CD4-positive, alpha-beta T cell treated with Interleukin-4 for 4 hours (primary cell): ENCODE measurements at places on chromosomes 6 and 20.
A peak's percentile ranks its signal among the peaks of the same experiment; 100 is the strongest.

- DNase-seq = no peak
These were observed 14.0 kb upstream of the SERPINB9 start for GRCh38 chr6:2917065-2917464.

DNA sequence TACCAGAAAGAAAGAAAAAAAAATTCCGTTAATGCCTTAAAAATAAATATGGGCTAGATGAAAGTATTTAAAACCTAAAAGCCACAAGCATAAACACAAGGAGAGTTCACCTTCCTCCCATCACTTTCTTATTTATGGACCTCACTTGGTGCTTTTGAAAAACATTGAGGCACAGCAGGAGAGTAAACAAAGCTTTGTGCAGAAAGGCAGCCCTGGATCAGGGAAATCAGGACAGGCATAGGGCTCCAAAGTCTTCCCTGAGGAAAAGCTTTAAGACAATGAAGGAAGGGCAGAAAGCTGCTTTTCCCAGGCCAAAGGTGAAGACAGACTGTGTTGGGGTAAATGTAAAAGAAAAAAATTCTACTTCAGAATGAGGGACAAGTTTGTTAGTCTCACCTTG is 207.9 kb downstream of the CLVS2 start:
- no peak for DNase-seq

DNA sequence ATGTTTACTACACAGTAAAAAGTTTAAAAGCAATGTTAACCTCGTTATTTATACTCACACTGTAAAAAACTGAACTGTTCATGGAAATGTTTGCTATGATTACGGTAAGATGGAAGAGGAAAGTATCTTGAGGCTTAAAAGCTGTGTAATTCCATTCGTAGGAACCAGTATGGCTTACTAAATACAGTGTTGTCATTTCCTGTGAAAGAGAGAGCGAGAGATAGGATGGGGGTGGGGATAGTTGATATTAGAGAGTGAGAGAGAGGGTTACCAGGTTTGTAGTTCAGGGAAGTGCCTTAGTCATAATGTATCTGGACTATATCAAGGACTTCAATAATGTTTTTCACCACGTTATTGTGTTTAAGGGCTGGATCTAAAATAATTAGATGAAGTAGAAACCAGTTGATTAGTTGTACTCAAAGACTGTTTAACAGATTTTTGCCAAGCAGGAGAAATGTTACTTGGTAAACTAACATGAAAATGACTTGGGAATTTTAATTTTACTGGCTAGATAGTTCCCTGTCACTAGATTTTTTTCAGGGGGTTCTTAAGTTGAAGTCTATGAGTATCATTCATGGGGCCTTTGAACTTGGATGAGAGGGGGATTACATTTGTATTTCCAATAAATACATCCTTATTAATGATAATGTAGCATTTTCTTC is 30.4 kb downstream of the AFDN start:
- DNase-seq = peak; percentile 31

DNA sequence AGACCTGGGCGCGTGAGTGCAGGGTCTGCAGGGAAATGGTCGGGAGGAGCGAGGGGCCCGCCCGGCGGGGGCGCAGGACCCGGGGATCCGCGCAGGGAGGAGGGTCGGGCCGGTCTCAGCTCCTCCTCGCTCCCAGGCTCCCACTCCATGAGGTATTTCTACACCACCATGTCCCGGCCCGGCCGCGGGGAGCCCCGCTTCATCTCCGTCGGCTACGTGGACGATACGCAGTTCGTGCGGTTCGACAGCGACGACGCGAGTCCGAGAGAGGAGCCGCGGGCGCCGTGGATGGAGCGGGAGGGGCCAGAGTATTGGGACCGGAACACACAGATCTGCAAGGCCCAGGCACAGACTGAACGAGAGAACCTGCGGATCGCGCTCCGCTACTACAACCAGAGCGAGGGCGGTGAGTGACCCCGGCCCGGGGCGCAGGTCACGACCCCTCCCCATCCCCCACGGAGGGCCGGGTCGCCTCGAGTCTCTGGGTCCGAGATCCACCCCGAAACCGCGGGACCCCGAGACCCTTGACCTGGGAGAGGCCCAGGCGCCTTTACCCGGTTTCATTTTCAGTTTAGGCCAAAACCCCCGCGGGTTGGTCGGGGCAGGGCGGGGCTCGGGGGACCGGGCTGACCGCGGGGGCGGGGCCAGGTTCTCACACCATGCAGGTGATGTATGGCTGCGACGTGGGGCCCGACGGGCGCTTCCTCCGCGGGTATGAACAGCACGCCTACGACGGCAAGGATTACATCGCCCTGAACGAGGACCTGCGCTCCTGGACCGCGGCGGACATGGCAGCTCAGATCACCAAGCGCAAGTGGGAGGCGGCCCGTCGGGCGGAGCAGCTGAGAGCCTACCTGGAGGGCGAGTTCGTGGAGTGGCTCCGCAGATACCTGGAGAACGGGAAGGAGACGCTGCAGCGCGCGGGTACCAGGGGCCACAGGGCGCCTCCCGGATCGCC is 54.2 kb upstream of the HLA-A start:
- peak; percentile 92 for DNase-seq

- DNase-seq = no peak
These were observed 90.8 kb downstream of the KCNB1 start for GRCh38 chr20:49391404-49392245.

DNA sequence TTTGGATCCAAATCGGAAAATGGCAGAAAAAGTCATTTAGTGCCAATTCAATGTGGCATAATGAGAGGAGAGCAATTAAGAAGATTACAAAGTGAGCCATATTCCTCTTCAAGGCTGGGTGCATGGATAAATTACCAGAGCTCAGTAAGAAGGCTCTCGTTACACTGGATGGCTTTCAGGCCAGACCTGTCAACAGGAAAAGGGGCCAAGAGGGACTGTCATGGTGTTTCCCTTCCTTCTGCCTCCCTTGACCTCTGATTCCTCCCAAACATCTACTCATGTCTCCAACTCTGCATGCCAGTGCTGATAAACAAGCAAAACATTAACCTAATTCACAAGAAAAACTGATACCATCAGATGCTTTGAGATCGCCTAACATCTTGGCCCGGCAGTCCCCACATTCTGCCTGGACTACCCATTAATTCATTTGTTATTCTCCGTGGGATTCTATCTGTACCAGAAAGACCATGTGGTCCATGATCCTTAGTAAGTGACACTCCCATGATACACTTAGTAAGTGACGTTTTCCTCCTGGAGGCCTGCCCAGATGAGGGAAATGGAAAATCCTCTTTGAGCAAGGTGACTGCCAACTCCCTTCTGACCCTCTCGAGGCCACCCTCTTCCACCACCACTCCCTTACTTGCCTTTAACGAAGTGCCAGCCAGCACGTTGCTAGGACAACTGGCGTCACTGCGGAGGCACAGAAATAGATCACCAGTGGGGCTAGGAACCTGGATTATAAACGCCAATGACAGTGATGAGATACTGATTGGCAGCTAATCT is 239.2 kb downstream of the GMPR start:
- no peak for DNase-seq

DNA sequence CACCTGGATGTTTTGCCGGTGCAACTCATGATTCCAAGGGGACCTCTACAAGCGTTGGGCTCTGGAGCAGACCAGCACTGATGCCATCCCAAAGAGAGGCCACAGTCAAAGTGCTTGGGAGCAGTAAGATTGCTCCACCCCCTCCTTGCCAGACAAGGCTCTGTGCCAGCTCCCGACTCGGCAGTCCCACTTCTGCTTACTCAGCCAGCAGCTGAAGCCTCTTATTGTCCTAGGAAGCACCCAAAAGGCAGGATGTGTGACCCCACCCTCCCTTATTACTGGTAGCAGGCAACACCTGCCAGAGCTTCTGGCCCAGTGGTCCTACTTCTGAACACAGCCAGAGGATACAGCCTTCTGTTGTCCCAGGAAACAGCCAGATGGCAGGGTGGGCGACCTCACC is 614.2 kb downstream of the TENT5A start:
- DNase-seq = no peak

- peak; percentile 8 for DNase-seq
These were observed 26.7 kb upstream of the TFAP2B start for GRCh38 chr6:50791900-50792508.

DNA sequence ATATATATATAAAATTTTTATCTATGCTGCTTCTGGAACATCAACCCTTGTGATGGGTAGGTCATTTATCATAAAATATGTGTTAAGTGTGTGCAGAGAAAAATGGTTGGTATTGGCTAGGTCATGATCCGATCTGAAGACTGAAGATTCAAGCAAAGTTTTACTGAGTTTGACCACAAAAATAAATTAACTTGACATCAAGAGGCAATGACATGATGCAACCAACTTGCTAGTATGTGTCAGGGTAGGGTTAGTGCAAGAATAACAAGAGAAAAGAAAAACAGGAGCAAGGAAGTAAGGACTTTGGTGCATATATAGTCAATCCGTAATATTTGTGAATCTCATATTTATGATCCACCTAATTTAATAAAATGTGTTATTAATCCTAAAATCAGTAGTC is 1202.0 kb upstream of the ADGRB3 start:
- DNase-seq = no peak

DNA sequence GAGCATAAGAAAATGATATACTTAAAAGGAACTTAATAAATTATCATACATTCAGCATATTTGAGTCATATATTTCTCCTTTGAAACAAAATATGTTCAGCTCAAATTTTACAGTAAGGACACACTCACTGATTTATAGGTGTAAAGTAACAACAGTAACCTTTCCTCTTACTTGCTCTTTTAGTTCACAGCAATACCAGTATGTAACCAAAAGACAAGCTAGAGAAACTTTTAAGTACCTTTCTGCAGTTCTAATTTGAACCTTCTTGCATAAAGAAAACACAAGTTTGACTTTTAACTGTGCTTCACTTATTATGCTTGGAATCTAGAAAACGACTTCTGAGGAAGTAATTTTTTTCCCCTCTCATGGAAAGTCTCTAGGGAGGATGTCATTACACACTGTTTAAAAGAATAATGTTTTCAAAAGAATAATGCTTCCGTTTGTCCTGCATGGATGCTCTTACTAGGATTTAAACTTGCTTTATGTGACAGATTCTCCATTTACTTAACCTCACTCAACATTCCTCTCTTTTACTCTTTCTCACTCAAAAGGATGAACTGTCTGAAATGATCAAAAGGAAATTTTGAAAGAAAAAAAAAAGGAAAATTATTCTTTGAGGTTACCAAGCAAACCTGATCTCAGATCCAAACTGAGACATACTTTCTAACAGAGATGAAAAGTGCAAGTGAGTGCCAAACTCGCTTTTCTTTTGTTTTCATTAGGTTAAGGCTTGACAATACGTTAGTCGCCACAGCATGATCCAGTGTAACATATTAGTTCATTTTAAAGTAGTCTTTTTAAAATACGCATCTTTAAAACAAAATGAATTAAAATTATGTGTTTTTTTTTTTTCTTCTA is 22.4 kb upstream of the CALHM6 start:
- no peak for DNase-seq

DNA sequence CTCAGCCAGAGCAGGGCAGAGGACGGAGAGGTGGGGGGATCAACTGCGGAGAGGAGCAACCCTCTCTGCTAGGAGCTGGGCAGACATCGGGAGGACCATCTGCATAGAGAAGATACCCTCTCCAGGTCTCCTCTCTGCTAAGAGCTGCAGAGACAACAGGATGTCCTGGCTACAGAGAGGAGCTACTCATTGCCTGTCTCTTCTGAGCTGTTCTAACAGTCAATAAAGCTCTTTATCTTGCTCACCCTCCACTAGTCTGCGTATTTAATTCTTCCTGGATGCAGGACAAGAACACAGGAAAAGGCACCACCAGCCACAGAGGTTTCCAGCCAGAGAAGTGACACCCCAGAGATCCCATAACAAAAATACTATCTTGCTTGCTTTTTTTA is 871.1 kb upstream of the GJE1 start:
- DNase-seq = no peak

DNA sequence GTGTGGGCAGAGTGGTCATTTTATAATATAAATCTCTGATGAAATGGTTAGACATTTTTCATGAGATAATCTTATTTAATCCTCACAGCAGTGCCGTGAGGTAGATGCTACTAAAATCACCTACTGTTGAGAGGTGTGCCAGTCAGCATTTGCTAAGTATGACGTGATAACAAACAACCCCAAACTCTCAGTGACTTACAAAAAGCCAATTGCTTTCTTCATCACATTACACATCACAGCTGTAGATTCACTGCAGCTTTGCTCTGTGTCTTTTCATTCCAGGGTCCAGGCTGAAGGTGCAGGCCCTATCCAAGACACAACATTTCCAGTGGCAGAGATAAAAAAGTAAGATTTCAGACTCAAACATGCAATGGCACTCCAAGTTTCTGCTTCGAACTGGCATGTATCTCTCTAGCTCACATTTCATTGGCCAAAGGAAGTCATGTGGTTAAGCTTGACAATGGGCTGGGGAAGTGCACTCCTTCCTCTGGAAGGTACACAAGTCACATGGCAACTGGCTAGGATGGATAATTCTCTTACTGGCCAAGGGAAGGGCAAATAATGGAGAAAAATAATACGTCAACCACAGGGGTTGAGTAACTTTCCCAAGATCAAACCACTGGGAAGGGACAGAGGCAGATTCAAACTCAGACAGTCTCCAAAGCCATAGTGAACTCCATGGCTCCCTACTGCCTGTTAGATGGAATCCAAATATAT is 69.5 kb upstream of the EPB41L1 start:
- no peak for DNase-seq

- no peak for DNase-seq
These were observed 25.8 kb upstream of the FABP7 start for GRCh38 chr6:122753688-122754056.

- no peak for DNase-seq
These were observed 125.0 kb downstream of the FYN start for GRCh38 chr6:111748231-111748647.

DNA sequence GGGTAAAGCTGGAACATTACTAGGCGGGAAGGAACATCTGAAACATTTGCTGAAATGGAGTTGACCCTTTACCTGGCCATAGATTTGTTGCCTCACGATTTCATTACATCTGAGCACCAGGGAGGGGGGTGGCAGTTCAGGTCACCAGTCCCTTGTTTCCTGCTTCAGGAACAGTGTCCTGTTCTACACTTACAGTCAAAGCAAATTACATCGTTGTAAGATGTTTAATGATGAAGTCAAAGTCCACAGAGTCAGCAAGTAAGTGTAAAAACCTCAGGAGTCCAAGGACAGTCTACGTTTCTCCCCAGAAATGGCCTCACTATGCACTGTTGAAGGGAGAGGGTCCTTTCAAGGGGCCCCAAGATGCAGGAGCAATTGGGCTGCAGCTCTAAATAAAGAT is 8.9 kb upstream of the MICB start:
- DNase-seq = no peak
